ENCODE measurements at places on chromosomes 6 and 20. TPM values are rescaled to one million over a fixed set of nuclear protein-coding genes. Genes with fewer than 3 reads are reported as not detected.

GRCh38 chr6:12440981-12441380, 150.8 kb downstream of the EDN1 start:
- no peak for DNase-seq

- no peak for DNase-seq
Observed at GRCh38 chr6:141809901-141810300, 322.8 kb upstream of the GJE1 start.

The FAM217A gene
- total RNA-seq, result not detected

DNA sequence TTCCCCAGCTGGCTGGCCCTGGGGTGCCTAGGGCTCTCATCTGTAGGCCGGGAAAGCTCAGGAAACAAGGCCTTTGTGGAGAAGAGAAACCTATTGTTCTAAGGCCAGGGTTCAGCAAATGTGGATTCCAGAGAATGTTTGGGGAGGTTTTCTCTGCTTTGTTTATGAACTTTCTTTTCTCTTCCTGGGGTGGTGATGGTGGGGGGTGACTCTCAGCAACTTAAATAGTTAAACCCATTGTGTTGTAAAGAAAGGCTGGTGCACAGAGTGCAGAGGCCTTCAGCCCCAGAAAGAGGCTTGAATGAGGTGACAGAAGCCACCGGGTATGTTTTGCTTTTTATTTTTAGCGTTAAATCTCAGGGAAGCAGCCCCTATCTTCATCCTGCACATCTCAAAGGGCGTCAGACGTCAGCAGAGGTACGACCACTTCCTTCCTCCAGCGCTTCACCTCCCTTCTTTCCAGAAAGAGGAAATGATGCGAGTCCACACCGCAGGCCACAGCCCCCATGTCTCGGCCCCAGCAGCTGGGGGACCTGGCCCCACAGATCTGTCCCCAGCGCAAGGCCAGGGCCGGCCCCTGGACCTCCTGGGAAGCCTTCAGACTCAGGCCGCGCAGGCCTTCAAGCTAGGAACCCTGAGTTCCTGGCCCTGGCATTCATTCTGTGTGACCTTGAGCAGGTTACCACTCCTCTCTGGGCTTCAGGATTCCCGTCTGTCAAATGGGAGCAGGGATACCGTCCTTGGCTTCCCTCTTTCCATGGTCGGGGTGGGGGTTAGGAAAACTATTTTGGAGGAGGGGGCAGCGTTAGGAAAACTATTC, 605 bp upstream of the PPP1R16B start:
- peak; percentile 94 for DNase-seq

DNA sequence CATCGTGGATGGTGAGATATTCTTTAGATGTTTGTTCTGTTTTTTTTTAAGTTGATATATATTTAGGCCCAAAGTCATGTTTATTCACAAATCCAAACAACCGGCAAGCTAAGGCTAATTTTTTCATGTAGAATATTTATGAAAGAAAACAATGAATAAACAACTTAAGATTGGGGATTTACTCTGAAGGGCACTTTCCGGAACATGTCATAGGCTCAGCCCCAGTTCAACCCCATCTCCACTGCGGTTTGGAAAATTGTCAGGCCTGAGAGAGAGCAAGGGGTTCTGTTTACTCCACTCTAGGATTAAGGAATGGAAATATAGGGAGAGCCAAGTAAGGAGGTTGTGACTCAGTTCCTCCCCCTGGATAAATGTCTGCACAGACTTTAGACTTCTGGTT, 18.3 kb downstream of the RPS6KA2 start:
- DNase-seq, result no peak

DNA sequence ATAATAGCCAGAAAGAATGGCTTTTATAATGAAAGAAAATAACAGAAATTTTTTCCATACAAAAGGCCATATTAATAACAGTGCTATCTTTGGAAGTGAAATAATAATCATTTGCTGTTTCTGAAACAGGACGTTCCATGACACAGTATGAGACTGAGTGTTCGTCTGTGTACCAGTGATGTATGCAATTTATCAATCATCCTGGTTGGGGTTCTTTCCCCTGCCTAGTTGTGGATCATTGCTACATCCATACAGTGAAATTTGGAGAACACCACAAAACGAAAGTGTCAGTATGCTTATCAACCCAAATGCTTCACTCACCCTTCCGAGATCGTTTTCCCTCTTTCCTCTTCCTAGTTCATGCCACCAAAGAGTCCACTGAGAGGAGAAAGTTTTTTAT, 151.4 kb upstream of the PRDM1 start:
- no peak for DNase-seq

Data from activated CD8-positive, alpha-beta memory T cell treated with anti-CD3 and anti-CD28 coated beads, Interleukin-2, amount 10 ng/mL, durations not matched to agents 7 days and 5 days (primary cell).